ENCODE measurements at places on chromosomes 1 and 21.

DNA sequence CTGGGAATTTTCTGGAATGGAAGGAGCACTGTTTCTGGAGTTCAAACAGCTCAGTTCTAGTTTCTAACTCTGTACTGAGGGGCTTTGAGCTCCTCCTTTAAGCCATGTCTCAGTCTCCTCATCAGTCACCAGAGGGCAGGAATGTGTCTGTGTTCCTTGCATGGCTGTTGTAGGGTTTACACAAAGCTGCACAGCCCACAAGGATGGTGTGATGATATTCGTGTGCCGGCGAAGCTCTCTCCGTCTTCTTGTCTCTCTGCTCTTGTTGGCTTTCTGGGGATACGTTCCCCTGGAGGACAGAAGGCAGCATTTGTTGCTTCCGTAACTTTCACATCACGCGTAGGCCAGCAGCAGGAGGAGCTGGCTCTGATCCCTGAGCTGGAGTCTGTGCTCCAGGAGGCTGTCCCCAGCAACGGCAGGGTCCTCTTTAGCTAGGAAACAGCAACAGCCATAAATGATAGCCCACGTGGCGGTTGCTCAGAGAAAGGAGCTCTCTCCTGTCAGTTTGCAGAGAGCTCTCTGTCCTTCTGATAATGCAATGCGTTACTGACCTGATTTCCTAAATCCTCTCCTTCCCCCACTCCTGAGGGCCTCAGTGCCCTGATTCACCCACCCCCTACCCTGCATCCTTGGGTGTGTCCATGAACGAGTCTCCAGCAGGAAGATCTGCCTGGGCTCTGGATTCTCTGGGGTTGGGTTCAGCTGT lies 189.2 kb upstream of the VAMP3 start:
- DNase-seq = no peak

DNA sequence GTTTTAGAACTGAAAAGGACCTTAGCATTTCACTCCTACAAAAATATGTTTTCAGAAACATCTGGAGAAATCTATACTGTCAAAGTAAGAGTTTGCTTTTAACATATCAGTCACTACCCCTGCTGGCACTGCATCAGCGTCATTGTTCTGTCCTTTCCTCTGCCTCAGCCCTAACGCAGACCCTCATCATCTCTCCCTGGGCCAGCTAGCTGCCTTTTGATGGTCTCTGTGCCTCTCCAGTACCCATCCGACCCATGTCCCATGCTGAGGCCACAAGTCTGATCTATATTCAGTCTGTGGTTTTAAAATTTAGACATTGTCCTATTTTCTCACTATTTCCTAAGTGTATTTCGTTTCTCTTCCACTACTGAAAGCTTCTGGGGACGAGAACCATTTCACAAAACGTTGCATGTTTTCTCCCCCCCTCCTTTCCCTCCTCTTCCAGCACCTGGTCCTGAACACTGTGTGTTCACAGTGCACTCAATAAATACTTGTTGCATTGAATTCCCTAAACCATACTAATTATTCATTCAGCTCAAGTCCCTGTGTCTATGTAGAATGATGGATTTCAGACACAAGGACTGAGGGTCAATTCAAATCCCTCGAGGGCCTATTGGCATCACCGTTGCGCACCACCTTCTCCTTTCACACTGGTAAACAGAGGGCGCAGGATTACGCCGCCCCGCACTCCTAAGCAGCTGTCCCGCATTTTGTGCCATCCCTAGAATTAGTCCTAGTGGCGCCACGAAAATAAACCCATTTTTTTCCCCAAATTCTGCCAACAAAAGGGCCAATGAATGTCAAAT lies 53.4 kb downstream of the CD2 start:
- no peak for DNase-seq

DNA sequence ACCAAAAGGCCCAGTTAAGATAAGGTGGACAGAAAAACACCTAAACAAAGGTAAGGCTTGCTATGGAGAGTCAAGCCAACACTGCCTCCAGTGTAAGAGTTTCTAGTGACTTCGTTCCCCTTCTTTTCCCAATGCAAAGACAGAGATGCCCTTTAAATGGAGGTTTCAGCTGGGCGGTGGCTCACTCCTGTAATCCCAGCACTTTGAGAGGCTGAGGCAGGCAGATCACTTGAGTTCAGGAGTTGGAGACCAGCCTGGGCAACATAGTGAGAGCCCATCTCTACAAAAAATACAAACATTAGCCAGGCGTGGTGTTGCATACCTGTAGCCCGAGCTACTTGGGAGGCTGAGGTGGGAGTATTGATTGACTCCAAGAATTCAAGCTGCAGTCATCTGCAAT lies 24.0 kb upstream of the COL6A1 start:
- DNase-seq = no peak

DNA sequence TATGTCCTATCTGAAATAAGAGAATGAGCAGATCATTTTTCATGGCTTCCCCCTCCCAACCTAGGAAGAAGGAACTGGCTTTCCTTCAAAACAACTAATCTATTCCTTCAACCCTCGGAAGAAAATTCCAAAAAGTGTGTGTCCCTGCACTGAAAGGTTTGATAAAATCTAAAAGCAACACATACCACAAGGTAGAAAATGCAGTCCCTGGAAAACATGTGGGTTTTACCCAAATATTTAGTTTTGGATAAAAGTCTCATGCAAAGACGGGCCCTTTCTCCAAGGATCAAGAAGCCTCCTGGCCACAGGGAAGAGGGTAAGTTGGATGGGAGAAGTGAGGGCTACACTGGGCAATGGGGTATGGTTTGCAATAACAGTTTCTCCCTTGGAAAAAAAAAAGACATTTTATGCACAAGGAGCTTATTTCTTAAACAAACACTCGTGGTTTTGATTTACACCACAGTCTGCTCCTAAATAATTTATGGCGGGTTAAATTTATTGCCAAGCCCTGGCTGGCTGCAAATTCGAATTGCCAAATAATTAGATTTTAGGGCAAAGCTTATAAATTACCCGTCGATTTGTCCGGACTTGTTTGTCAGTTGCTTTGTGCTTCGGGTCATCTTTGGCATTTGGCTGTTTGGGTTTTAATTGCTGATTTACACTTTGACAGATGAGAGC lies 28.9 kb downstream of the ERI3 start:
- DNase-seq = no peak

DNA sequence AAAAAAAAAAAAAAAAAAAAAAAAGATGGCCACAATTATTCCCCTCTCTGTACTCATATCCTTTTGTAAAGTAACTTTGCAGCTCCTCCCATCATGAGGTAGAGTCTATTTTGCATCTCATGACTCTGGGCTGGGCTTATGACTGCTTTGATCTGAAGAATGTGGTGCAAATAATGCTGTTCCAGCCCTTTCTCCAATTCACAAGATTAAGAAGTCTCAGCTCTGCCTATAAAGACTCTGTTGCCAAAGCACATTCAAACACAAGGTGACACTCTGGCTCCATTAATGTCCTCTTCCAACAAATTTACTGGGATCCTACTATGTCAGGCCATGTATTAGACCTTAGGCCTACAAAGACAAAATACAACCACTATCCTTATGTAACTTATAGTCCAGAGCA lies 64.8 kb upstream of the PTCH2 start:
- no peak for DNase-seq

- no peak for DNase-seq
Observed at GRCh38 chr1:30764396-30764795, 6.8 kb upstream of the LAPTM5 start.

DNA sequence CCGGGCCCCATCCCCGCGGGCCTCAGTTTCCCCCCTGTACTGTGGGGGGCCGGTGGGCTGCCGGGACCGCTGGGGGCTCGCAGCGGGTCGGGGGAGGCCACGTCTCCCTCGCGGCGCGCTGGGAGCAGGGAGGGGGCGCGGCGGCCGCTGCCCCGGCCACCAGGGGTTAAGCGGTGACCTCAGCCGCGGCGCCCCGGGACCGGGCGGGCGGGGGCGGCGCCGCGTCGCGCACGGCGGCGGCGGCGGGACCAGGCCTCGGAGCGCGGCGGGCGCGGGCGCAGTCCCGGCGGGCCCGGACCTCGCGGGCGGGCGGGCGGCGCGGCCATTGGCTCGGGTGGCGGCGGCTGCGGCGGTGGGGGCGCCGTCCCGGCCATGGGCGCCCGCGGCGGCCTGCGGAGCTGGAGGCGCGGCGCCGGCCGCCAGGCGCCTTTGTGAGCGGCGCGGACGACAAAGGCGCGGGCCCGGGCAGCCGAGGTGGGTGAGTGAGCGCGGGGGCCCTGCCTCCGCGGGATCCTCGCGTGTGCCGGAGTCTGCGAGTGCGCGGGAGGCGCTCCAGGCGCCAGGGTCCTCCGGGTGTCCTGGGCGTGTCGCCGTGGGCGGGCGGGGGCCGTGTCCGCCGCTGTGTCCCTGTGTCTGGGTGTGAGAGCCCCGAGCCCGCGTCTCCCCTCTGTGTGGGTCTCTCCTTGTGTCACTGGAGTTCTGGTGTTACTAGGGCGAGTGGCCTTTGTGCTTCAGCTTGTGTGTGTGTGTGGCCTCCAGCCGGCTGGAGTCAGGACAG lies at the start of gene ARHGEF10L:
Gene ARHGEF10L (plus strand): TSS at position 222 of the 778 bp plus-strand sequence. CDS start 40,898 bp downstream, outside the sequence.
- peak; percentile 88 for DNase-seq

- no peak for DNase-seq
Observed at GRCh38 chr1:59179673-59180072, 117.2 kb upstream of the FGGY start.

- peak; percentile 49 for DNase-seq
Observed at GRCh38 chr1:27021354-27022031, 8.8 kb upstream of the TENT5B start.

DNA sequence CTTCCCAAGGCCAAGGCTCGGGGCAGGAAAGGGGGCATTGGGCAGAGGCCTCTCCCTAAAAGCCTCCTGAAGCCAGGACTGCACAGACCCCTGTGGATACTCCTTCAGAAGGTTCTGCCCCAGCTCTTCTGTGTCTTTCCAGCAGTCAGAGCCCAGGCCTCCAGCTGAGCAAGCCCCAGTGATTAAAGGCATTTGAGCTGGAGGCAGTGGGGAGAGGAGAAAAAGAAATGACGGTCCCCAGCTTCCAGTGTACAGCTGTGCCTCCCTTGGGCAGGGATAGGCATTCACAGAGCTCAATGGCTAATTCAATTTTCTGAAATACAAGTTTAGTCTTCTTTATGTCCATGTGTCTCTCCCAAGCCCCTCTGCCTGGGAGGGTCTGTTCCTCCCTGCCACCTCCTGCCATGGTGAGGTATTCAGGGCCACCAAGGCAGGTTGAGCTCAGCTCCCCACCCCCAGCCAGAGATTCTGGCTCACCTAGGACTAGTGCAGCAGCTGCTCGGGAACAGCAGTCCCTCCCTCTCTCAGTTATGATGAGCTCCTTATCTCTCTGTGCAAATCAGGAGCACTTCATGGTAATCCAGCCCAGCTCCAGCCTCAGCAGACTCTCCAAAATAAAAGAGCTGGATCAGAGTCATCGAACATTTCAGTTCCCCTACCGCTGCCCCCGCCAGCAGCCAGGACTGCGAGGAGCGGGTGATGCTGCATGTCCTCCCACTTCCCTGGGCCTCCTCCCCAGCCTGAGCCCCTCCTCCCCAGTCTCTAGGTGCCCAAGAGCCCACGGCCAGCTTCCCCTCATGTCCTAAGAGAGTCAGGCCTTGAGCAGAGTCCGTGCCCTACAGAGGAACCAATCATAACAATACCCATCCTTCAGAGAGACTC lies 208.4 kb upstream of the ZC3H12A start:
- peak; percentile 19 for DNase-seq

DNA sequence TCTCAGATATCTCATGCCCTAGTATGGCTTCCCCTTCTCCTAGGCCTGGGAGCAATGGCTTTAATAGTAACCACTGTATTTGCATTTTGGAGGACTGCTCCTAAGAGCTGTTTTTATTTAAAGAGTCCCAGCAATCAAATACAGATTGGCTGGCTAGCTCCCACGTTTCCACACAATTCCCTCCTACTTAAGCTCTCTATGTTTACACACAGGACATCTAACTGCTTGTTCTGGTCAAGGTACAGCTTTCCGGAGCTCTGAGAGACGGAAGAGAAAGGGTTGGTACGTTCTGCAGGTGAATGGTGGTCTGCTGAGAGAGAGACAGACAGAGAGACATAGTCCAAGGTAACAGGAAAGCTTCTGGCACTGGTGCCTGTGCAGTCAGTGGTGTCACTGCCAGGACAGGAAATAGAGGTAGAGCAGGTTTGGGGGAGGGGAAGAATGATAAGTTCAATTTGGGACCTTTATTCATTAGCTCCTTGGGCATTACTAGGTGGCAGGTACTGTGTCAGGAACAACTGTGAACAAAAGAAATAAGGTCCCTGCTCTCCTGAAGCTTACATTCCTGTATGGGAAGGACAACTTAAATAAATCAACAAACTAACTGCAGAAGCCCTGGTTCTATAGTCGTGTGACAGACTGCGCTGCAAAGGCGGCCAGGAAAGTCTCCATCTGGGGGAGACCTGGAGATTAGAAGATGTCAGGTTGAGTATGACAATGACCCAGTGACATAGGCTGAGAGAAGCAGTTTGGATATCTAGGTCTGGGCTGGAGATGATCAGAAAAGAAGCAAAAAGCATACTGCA lies 1.2 kb upstream of the SLC25A33 start:
- DNase-seq = no peak

- DNase-seq = peak; percentile 70
Observed at GRCh38 chr1:236753516-236753915, 41.6 kb upstream of the MTR start.

DNA sequence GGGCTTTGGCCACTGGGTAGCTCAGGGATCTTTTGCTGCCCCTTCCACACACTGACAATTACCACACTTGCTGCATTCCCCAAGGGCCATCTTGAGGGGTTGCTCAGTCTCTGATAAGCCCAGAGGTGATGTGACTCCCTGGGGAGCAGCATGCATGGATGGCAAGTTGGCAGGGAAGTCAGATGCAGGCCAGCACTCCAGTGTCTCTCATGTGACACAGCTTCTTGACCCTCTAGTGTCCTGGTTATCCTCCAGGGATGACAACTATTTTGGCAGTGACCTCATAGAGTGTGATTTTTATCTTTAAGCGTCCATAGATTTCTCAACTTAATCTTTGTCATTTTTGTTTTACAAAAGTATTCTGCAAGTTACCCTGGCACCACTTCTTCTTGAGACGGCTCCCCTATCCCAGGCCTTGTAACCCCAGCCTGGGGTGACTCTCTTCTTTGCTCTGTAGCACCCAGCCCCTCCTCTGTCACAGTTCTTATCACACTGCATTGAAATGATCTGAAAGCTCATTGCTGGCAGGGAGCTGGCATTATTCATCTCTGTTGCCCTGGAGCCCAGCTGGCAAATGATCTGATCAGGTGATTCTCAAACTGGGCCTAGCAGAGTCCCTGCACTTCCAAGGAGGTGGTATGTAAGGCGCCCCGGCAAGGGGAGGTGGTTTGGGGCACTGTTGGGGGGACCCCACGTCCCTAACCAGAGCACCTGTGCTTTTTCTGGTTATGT lies 72.6 kb downstream of the TENT5C start:
- DNase-seq = peak; percentile 4

Data from H7 (cell line).